ENCODE measurements at places on chromosomes 7 and 10.
A peak's percentile ranks its signal among the peaks of the same experiment; 100 is the strongest.

DNA sequence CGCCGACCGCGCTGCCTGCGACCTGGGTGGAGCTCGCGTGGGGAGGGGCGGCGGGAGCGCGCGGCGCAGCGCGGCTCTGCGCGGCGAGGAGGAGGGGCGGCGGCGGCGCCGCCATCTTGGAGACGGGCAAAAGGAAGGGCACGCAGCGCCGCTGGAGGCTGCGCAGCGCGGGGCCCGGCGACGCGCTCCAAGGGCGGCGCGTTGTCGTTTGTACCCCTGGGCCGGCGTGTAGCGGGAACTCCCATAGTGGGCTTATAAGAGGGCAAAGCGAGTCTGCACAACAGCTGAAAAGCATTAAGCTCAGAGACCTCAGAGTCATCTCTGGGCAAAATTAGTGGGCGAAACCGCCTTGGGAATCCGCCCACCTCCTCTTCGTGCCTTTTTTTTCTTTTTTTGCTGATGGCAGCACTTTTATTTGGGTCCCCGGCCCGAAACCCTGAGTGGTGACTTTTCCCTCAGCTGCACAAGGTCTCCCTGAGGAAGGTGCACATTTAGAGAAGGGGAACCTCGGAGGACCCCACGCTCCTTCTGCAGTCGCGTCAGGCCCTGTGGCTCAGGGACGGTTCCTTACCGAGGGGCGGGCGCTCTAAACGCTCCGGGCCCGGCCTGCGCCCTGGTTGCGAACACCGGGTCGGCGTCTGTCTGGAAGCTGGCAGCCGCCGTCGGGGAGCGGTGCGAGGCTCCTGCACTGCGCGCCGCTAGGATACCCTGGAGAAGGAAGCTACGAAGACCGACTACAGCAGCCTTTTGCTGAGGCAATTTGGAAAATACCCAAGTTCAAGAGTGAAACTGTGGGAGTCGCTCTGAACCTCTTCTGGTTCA lies 428 bp upstream of the MCMBP start:
- no peaks in the 10 kb centered on the region for H3K36me3 ChIP-seq
- H3K4me1 ChIP-seq: peaks cover 21% of the 10 kb centered on the region
- peak overlapping the region; percentile 98 for H3K27ac ChIP-seq
- H3K27me3 ChIP-seq: no peaks in the 10 kb centered on the region
- peak; percentile 28 for DNase-seq
- peak overlapping the region; percentile 78 for H3K4me3 ChIP-seq

DNA sequence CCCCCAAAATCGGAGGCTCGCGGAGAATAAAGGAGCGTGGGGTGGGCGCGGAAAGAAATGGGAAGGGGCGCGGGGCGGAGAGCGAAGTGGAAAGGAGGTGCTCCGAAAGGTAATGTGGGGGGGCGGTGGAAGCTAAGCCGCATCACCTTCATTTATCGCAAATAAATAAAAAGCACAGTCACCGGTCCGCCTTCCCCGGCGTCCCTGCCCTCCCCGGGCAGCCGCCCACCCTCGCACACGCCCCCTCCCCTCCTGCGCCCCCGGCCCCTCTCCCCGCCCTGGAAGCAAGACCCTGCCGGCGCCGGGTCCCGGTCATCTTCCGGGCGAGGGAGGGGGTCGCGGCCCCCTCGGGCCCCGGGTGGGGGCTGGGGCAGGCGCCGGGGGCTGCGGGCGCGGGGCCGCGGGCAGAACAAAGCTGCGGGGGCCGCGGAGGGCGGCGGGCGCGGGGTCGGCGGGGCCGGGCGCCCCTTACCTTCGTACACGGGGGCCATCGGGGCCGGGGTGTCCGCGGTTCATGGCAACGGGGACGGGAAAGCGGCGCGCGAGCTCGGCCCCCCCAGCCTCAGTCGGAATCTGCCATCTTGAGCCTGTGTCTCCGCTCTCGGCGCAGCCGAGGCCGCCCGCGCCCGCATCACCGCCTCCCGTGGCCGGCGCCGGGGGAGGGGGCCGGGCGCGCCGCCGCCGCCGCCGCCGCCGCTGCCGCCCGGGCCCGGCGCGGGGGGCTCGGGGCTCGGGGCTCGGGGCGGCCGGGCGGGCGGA lies 486 bp downstream of the HIPK2 start:
- no peaks in the 10 kb centered on the region for H3K27me3 ChIP-seq
- H3K4me3 ChIP-seq: peak overlapping the region; percentile 90
- DNase-seq: no peak
- H3K36me3 ChIP-seq: no peaks in the 10 kb centered on the region
- peaks cover 82% of the 10 kb centered on the region for H3K4me1 ChIP-seq

- H3K4me3 ChIP-seq: no peak overlapping the region
- no peaks in the 10 kb centered on the region for H3K4me1 ChIP-seq
- H3K27ac ChIP-seq: no peak overlapping the region
- H3K36me3 ChIP-seq: no peaks in the 10 kb centered on the region
- DNase-seq: no peak
- H3K27me3 ChIP-seq: no peaks in the 10 kb centered on the region
Measured at GRCh38 chr7:2029211-2029905, 203.4 kb downstream of the MAD1L1 start.

DNA sequence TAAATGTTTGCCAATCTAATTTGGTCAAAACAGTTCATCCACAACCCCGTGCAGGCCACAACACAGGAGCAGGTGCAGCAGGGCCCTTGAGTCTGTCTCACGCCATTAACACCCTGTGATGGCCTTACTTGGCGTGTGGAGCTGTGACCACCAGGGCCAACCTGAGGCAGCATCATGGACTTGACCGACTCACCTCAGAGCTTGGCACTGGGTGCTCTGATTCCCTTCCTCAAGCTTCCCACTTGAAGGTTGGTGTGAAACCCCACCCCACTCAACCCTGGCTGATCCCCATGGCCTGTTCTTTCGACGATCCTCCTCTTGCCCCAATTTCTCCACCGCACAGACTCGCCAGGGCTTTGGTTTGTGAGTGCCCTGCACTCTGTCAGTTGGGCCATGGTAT lies 623.1 kb downstream of the PTPRN2 start:
- no peak for DNase-seq
- no peak overlapping the region for H3K4me3 ChIP-seq
- H3K27ac ChIP-seq: no peak overlapping the region
- no peaks in the 10 kb centered on the region for H3K36me3 ChIP-seq

DNA sequence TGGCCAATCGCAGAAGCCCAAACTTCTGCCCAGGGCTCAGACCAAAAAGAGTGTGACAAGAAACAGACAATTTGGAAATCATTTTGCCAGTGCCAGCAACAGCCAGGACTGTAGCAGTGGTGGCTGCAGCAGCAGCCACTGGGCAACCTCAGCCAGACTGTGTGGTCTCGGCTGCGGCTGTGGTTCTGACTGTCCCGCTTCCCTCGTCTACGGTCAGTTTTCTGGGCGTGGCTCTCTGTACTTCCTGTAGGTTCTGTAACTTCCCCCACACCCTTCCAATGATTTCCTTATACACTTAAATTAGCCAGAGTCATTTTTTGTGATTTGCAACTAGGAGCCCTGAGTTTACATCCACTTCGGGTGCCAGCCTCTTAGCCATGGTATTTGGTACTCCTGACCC lies 39.9 kb downstream of the CYTH3 start:
- H3K27me3 ChIP-seq: no peaks in the 10 kb centered on the region
- no peak overlapping the region for H3K27ac ChIP-seq
- no peak for DNase-seq
- no peaks in the 10 kb centered on the region for H3K36me3 ChIP-seq

GRCh38 chr10:77575271-77576006 lies 62.2 kb downstream of the KCNMA1 start:
- DNase-seq: no peak
- no peaks in the 10 kb centered on the region for H3K36me3 ChIP-seq

DNA sequence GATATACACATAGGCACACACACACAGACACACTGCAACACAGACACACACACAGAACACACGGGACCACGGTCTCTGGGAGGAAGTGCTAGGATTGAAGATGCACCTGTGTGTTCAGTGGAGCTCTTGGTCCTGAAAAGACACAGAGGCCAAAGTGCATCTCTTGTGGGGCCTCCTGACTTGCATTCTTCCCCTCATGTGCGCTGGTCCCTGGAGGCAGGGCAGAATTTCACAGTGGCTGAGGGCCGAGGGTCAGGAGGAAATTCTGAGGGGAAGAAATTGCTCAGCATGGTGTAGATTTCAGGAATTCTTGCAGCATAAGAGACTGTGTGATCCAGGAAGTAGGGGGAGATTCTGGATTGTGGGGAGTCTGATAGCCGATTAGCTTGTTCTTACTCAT lies 35.9 kb downstream of the WDFY4 start:
- no peaks in the 10 kb centered on the region for H3K36me3 ChIP-seq
- DNase-seq: no peak
- peaks cover 3% of the 10 kb centered on the region for H3K4me1 ChIP-seq
- no peak overlapping the region for H3K4me3 ChIP-seq
- H3K27me3 ChIP-seq: no peaks in the 10 kb centered on the region
- no peak overlapping the region for H3K27ac ChIP-seq

GRCh38 chr7:29494350-29494749 lies 69.3 kb upstream of the PRR15 start:
- no peaks in the 10 kb centered on the region for H3K36me3 ChIP-seq
- no peak overlapping the region for H3K4me3 ChIP-seq
- no peaks in the 10 kb centered on the region for H3K4me1 ChIP-seq

- H3K4me3 ChIP-seq: no peak overlapping the region
- no peak overlapping the region for H3K27ac ChIP-seq
- no peaks in the 10 kb centered on the region for H3K36me3 ChIP-seq
Measured at GRCh38 chr7:44290252-44290620, 35.2 kb downstream of the CAMK2B start.

- peaks cover 88% of the 10 kb centered on the region for H3K4me1 ChIP-seq
- DNase-seq: no peak
- no peaks in the 10 kb centered on the region for H3K27me3 ChIP-seq
- H3K4me3 ChIP-seq: no peak overlapping the region
- peaks cover 68% of the 10 kb centered on the region for H3K36me3 ChIP-seq
Measured at GRCh38 chr10:73814896-73815718, 3.7 kb upstream of the NDST2 start.

DNA sequence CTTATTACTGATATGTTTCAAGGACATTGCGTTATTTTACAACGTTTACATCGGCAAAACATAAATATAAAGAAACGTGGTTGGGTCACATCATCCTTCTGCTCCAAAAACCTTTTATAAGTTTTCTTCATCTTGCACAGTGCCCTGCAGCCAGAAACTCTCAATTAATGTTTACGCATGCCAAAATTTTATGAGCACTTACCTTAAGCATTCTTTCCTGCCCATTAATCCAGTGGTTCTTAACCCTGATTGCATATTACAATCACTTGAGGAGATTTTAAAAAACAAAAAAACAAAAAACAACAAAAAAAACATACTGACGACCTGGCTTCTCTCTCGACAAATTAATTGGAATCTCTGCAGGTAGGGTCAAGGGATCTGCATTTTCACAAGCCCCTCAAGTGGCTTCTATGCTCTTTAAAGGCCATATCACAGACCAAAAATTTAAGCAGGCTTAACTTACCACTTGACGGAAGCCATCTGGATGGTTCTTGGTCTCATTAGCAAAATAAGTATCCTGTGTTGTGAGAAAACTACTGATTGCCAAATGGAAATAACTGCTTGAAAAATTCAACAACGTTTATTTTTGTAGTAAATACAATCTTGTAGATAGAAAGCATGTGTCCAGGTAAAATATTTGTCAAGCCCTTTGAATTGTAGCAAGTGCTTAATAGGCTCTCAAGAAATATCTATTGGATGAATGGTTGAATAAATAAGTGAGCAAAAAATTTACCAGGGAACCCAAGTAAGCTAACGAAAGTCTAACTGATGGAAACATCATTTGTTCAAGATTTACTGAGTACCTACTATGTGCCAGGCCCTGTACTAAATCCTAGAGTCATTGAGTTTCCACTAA lies 30.9 kb upstream of the SLC16A12 start:
- no peak overlapping the region for H3K27ac ChIP-seq
- no peaks in the 10 kb centered on the region for H3K36me3 ChIP-seq
- H3K4me1 ChIP-seq: no peaks in the 10 kb centered on the region
- no peak overlapping the region for H3K4me3 ChIP-seq

DNA sequence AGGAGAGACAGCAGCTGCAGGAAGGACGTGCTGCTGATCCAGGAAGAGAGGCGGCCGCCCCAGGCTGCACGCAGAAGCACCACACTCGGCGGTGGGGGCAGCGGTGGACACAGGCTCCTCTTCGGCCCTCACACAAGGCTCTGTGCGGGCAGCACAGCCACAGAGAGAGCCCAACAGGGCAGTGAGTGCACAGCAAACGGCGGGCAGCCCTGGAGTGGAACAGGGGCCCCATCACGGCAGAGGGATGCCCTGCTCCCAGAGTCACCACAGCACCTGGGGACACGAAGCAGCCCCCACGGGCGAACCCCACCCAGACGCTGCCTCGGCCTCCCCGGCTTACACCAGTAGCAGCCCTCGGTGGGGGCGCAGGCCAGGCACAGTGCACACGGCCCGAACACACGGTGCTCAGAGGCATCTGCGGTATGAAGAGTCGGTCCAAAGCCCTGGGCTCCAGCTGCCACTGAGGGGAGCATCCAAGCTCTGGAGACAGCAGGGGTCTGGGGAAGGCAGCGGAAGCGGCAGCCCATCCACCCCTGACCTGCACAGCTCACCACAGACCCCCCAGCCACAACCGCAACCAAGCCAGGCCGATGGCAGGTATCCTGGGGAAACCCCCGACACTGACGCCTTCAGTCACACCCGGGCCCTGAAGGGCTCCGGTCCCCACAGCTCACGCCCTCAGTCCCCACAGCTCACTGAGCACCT lies 16.8 kb downstream of the NUDT1 start:
- no peak overlapping the region for H3K4me3 ChIP-seq
- no peak overlapping the region for H3K27ac ChIP-seq
- peaks cover 82% of the 10 kb centered on the region for H3K36me3 ChIP-seq
- no peaks in the 10 kb centered on the region for H3K27me3 ChIP-seq
- no peaks in the 10 kb centered on the region for H3K4me1 ChIP-seq

GRCh38 chr7:123797673-123798531 lies 47.1 kb upstream of the HYAL4 start:
- no peak for DNase-seq
- no peaks in the 10 kb centered on the region for H3K27me3 ChIP-seq
- peak overlapping the region; percentile 22 for H3K4me3 ChIP-seq
- peaks cover 3% of the 10 kb centered on the region for H3K4me1 ChIP-seq
- H3K27ac ChIP-seq: peak overlapping the region; percentile 38
- no peaks in the 10 kb centered on the region for H3K36me3 ChIP-seq

DNA sequence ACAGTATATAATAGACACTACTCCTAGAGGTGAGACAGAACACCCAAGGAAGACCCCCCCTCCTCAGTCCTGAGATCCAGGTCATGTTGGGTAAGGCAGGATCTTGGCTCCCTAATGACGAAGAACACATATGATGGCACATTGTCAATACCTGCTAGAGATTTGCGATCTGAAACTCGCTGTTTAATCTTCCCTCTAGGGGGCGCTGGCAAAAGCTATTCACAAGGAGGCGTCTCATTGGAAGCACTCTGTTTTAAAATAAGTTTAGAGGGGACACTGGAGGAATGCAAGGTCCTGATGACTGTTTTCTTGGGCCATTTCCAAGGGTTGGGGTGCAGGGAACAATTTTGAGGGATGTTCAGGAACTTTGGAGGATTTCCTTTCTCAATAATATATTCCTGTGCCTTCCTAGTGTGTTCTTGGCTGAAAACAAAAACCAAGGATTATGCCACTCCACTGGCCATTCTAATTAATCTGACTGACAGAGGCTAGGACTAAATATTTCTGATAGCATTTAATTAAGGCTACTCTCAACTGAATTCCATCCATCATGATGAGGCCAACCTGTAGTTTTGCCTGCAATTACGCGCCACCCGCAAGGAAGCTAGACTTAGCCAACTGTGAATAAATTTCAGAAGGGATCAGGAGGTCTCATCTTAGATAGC lies 1013.8 kb upstream of the MBL2 start:
- H3K4me1 ChIP-seq: no peaks in the 10 kb centered on the region
- no peak overlapping the region for H3K4me3 ChIP-seq
- no peak overlapping the region for H3K27ac ChIP-seq
- DNase-seq: no peak
- H3K27me3 ChIP-seq: no peaks in the 10 kb centered on the region

- H3K27ac ChIP-seq: no peak overlapping the region
- H3K4me1 ChIP-seq: no peaks in the 10 kb centered on the region
- no peaks in the 10 kb centered on the region for H3K27me3 ChIP-seq
- no peaks in the 10 kb centered on the region for H3K36me3 ChIP-seq
- no peak for DNase-seq
- no peak overlapping the region for H3K4me3 ChIP-seq
Measured at GRCh38 chr7:121113288-121113687, 124.8 kb downstream of the CPED1 start.
